Neural crest cell (in vitro differentiated cells): ENCODE measurements at places on chromosomes 5 and 9. TPM values are rescaled to one million over a fixed set of nuclear protein-coding genes. Genes with fewer than 3 reads are reported as not detected.

Gene CAAP1
- total RNA-seq, result 17.8 and 20.8 TPM in 2 replicates

DNA sequence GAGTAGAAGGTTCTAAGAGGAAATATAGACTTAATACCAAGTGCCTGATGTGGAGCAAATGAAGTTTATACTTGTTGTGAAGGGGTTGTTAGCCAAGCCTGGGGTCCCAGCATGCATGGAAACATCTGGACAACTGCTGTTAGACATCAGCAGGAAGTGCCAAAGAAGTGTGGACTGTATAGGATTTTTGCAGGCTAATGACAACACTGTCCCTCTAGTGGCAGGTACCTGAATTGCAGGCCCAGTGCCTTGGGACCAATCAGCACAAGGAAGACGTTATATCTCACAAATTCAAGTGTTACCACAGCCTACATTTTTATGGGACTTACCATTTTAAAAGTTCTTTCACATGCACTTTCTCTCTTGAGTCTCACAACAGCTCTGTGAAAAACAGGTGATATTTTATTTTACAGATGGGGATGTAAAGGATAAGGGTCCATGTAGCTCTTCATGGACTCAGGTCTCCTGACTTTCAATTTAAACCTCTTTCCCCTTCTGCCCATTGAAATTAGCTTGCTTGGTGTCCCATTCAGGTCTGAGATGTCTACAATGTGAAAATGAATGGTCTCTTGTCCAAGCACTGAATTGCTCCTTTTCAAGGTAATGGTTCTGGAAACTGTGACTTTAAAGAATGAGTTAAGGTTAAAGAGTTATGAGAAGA lies 89.0 kb upstream of the MAP1B start:
- peaks cover 3% of the 10 kb centered on the region for H3K36me3 ChIP-seq
- no peaks in the 10 kb centered on the region for H3K27me3 ChIP-seq
- H3K4me1 ChIP-seq, result peaks cover 32% of the 10 kb centered on the region
- H3K27ac ChIP-seq, result no peak overlapping the region
- H3K4me3 ChIP-seq, result no peak overlapping the region

DNA sequence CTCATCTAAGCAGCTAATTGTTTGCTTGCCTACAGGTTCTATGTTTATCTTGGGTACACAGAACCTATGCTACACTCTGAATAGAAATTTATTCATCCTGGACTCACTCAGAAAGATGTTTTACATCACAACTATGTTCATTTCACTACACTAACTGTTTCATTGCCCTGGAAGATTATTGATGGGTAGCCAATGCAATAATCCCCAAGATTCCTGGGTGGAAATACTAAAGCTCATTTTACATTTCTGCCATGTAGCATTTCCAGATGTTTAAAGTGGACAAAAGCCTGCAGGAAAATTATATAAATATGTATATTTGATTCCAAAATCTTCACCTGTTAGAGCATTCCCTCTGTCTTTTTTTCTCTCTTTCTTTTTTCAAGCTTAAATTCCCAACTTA lies 51.9 kb upstream of the IL7R start:
- DNase-seq, result no peak
- H3K4me3 ChIP-seq, result no peak overlapping the region
- H3K36me3 ChIP-seq, result no peaks in the 10 kb centered on the region
- H3K27me3 ChIP-seq, result no peaks in the 10 kb centered on the region
- no peak overlapping the region for H3K27ac ChIP-seq
- H3K4me1 ChIP-seq, result peaks cover 16% of the 10 kb centered on the region

DNA sequence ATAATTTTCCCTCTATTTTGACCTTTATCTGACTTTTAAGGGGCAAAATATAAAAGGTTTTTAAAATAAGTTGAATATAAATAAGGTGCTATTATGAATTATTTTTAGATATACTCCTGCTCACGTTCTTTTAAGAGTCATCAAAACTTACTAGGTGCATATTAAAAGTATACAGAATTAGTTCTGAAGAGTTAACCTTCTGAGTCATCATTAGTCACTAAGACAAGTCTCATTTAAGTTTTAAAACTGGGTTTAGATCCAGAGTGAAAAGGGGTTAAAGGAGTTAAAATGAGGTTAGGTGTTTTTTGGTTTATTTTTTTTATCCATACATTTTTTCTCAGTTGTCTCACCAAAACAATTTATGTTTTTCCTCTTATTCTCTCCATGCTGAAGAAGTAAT lies 41.7 kb downstream of the SMIM15 start:
- H3K36me3 ChIP-seq, result no peaks in the 10 kb centered on the region
- H3K27me3 ChIP-seq, result no peaks in the 10 kb centered on the region
- DNase-seq, result no peak
- no peak overlapping the region for H3K27ac ChIP-seq
- H3K4me3 ChIP-seq, result no peak overlapping the region
- H3K4me1 ChIP-seq, result no peaks in the 10 kb centered on the region

DNA sequence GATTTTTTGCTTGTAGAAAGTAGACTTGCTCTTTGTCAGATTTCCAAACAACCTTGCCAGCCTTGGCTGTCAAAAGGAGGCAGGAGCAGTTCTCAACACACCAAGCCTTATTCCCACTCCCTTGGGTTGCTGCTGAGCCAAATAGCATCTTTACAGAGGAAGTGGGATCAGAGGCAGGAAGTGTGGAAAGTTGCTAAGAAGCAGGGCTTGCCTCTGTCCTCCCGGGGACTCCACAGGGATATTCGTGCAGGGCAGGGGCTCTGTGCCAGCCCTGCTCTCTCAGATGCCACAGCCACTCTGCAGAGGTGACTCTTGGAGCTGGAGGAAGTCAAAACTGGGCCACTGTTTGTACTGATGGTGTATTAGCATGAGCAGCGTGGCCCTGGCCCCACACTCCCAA lies 24.3 kb downstream of the PTPDC1 start:
- H3K4me1 ChIP-seq, result peaks cover 7% of the 10 kb centered on the region
- no peak overlapping the region for H3K27ac ChIP-seq
- no peak for DNase-seq
- H3K27me3 ChIP-seq, result no peaks in the 10 kb centered on the region
- peaks cover 9% of the 10 kb centered on the region for H3K36me3 ChIP-seq

DNA sequence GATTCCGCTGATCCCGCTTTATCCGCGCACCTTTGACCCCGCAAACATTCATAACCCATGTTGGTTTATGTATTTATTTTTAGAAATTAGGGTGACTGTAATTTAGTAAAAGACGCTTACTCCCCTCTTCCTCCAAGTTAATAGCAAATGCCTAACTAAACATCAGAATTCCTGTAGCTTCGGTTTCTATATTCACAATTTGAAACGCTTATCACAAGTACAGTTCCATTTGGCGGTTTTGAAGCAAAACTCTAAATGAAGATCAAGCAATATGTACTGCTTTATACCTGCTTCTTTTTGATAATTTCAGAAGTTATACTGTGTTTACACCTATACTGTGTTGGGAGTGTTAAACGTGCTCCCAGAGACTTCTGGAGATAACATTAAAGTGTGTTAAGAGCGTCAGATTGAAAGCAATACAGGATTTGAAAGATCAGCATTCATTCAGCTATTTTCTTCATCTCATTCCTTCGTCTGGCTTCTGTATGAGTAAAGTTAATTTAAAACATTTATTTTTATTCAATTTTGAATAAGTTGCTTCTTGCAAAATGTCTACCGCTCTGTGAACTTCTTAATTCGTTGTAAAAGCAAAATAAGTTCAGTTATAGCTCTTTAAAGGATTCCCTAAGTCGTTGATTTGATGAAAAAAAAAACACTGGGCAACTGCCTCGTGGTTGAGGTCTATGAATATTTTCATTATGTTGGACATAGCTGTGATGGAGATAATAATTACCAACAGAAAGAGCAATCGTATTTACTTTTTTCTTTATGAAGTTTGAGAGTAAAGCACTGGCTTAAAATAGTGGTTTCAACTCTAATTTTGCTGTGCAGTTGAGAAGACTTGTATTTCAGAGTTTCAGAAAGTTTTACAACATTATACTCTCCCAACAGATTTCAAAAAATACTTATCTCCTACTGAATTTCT lies 2.5 kb downstream of the PRDM6 start:
- H3K4me1 ChIP-seq, result peaks cover 29% of the 10 kb centered on the region
- DNase-seq, result no peak
- no peaks in the 10 kb centered on the region for H3K36me3 ChIP-seq
- H3K4me3 ChIP-seq, result peak overlapping the region; percentile 18
- peaks cover 98% of the 10 kb centered on the region for H3K27me3 ChIP-seq

DNA sequence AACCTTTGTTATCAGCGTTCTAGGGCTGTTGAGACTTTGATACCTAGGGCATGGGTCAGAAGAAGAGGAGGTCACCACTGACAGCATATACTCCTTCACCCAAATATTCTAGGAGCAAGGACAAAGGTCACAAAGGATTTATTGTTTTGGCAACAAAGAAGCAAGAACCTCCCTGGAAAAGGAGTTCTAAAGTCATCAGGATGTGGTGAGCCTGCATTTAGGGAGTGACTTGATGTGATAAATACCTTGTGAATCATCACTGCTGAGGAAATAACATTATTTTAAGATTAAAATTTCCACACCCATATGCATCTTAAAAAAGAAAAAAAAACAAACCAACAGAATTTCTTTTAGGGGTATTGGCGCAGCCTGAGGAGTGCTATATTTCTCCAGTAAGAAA lies 13.9 kb downstream of the IFNA1 start:
- H3K4me1 ChIP-seq, result no peaks in the 10 kb centered on the region
- no peak for DNase-seq
- peaks cover 4% of the 10 kb centered on the region for H3K27me3 ChIP-seq
- H3K36me3 ChIP-seq, result peaks cover 3% of the 10 kb centered on the region
- H3K4me3 ChIP-seq, result no peak overlapping the region
- no peak overlapping the region for H3K27ac ChIP-seq

Gene ANXA2R
- total RNA-seq, result 1.0 and 1.2 TPM in 2 replicates

Gene CCDC180
- 6.6 and 10.1 TPM in 2 replicates for total RNA-seq

Gene MEIKIN
- not detected in 2 replicates for total RNA-seq

GRCh38 chr5:158736150-158736870 lies 363.4 kb downstream of the EBF1 start:
- no peak overlapping the region for H3K27ac ChIP-seq
- H3K4me1 ChIP-seq, result peaks cover 10% of the 10 kb centered on the region
- H3K36me3 ChIP-seq, result no peaks in the 10 kb centered on the region
- H3K4me3 ChIP-seq, result no peak overlapping the region
- no peak for DNase-seq

Gene ACTBL2
- not detected in 2 replicates for total RNA-seq

DNA sequence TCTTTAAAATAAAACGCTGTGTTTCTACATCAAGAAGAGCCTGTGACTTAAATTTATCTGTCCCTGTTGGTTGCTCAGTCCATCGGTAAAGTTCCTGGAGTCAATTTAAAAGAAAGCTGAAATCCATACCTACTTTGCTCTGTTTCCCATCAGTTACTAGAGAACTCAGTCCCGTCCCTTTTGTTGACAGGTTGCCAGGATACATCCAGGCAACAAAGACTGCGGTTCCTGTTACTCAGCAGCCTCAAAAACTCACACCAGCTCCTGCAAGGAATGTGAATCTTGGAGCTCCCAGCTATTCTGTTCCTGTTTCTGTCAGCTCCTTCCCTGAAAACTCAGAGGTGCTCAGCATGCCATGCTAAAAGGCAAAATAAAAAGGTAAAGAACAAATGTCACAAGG lies at the start of gene ZNF474:
Gene ZNF474 (plus strand): TSS at position 241 of the 400 bp plus-strand sequence. CDS start 22,445 bp downstream, outside the sequence.
- peak within 1 kb of the TSS; percentile 95 for H3K27ac ChIP-seq
- peaks cover 2% of the 10 kb centered on the region for H3K27me3 ChIP-seq
- peaks cover 10% of the 10 kb centered on the region for H3K4me1 ChIP-seq
- no peaks in the 10 kb centered on the region for H3K36me3 ChIP-seq
- no peak within 1 kb of the TSS for H3K4me3 ChIP-seq

Gene POU5F2
- 0.55 and 0.68 TPM in 2 replicates for total RNA-seq

DNA sequence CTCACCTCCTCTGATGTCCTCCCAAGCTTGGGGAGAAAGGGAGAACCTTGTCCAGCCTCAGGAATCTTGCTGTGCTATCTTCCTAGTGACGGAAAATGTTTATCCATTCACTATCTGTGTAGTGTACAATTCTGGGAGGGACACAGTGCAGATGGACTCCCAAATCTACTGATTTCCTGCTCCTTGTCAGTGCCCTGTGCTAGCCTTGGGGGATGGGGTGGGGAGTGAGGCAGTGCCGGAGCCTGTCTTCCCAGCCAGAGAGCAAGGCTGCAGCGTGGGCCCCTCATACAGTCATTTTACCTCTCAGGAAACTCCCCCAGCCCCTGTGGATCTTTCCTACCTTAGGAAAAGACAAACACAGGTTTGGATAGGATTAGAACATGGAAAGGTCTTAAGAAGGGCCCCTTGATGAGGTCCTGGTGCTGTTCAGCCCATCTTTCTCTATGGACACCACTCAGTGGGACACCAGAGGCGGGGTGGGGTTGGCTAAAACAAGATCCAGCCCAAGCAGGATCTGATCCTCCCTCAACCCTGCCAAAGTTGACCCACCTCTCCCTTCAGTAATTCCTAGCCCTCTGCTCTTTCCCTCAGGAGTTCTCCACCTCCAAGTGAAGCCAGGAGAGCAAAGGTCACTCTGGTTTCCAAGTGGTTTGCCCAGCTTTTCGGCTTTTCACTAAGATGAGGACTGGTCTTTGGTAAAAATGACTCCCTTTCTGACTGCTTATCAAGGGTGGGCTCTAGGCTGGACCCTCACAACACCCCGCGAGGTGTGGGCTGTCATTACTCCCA lies 3.4 kb downstream of the DOLK start:
- peaks cover 7% of the 10 kb centered on the region for H3K36me3 ChIP-seq
- DNase-seq, result no peak
- H3K27ac ChIP-seq, result no peak overlapping the region
- peak overlapping the region; percentile 47 for H3K4me3 ChIP-seq
- no peaks in the 10 kb centered on the region for H3K27me3 ChIP-seq
- peaks cover 31% of the 10 kb centered on the region for H3K4me1 ChIP-seq

GRCh38 chr9:121259498-121259897 lies 8.5 kb upstream of the GSN start:
- DNase-seq, result no peak
- H3K4me1 ChIP-seq, result peaks cover 48% of the 10 kb centered on the region
- no peaks in the 10 kb centered on the region for H3K27me3 ChIP-seq
- H3K4me3 ChIP-seq, result no peak overlapping the region

Gene MLANA
- total RNA-seq, result not detected in 2 replicates

GRCh38 chr5:128671943-128672342 lies 133.9 kb upstream of the FBN2 start:
- DNase-seq, result no peak
- peaks cover 7% of the 10 kb centered on the region for H3K4me1 ChIP-seq
- H3K27ac ChIP-seq, result no peak overlapping the region
- no peaks in the 10 kb centered on the region for H3K27me3 ChIP-seq

- H3K4me3 ChIP-seq, result no peak overlapping the region
- H3K27ac ChIP-seq, result no peak overlapping the region
- H3K27me3 ChIP-seq, result no peaks in the 10 kb centered on the region
- no peaks in the 10 kb centered on the region for H3K36me3 ChIP-seq
These were observed 20.3 kb upstream of the NINJ1 start for GRCh38 chr9:93154293-93154903.

DNA sequence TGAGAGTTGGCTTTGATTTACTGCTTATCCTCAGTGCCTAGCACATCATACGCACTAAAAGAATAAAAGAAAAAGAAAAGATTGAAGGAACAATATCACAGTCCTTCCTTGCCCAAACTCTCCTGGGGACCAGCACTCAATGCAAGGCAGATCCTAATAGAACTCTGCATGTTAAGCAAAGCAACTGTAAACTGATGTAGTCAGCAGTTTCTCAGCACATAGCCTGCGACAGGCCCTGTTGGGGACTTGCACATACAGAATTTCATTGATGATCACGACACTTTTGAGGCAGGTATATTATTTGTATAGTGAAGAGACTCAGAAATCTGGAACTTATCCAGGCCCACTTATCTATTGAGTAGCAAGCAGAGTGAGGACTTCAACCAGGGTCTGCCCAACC lies 15.4 kb downstream of the NIPAL4 start:
- H3K36me3 ChIP-seq, result peaks cover 3% of the 10 kb centered on the region
- DNase-seq, result no peak

Gene DNAJC18
- 27.9 and 32.5 TPM in 2 replicates for total RNA-seq
